ENCODE measurements at places on chromosomes 4 and X. TPM values are rescaled to one million over a fixed set of nuclear protein-coding genes. Genes with fewer than 3 reads are reported as not detected.
A peak's percentile ranks its signal among the peaks of the same experiment; 100 is the strongest.

POF1B gene
- 0.24 TPM for total RNA-seq

GRCh38 chr4:141802333-141802732 lies 165.9 kb downstream of the IL15 start:
- no peak for ATAC-seq

DNA sequence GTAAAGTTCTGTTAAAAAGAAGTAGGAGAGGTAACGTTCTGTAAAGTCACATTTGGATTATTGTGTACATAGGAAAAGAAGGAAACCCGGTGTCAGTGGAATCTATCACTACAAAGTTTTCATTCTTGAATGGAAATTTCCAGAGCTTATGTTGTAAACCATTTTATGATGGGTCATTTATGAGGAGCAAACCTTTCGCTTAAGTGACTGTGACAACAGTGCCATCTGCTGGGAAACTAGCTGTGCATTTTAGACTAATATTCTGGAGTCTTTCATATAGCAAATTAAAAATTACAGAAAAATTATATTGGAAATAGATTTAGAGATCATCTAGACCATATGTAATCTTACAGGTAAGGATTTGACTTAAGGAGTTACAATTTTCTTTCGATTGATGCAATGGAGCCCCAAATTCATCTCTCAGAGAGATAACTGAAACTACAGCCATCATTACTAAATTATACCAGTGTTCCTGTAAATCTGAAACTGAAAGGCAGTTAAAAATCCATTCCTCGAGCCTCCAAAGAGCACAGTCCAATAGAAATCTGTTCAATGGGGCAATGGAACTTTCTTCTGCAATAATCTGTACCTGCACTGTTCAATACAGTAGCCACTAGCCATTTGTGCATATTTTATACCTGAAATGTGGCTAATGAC lies 26.9 kb downstream of the ASB9 start:
- no peak for ATAC-seq

DNA sequence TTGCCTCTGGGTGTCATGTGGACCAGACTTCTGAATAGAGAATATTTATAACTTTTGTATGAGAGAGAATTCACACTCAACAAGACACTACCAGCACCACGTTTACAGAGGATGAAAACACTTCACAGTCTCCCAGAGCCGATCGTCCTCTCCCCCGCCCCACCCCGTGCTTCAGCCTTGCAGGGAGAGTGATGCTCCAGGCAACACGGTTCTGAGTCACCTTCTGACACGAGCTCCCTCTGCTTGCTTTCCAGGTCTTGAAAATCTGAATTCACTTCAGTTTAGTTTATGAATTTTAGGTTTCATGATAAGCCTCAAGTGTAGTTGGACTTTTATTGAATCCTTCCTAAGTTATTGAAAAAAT lies 59.8 kb downstream of the CPLX1 start:
- no peak for ATAC-seq

GRCh38 chr4:172818901-172819300 lies 349.7 kb upstream of the GALNT7 start:
- no peak for ATAC-seq

DNA sequence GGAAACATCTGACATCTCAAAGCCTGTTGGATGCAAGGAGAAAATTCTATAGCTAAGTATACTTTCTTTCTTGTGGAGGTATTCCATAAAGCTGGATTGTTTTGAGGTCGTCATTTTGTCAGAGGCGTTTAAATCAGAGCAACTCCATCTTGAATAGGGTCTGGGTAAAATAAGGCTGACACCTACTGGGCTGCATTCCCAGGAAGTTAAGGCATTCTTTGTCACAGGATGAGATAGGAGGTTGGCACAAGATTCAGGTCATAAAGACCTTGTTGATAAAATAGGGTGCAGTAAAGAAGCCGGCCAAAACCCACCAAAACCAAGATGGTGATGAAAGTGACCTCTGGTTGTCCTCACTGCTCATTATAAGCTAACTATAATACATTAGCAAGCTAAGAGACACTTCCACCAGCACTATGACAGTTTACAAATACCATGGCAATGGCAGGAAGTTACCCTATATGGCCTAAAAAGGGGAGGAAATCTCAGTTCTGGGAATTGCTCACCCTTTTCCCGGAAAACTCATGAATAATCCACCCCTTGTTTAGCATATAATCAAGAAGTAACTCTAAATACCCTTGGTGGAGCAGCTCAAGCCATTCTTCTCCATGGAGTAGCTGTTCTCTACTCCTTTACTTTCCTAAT lies 11.9 kb downstream of the HSD17B13 start:
- ATAC-seq: no peak

DNA sequence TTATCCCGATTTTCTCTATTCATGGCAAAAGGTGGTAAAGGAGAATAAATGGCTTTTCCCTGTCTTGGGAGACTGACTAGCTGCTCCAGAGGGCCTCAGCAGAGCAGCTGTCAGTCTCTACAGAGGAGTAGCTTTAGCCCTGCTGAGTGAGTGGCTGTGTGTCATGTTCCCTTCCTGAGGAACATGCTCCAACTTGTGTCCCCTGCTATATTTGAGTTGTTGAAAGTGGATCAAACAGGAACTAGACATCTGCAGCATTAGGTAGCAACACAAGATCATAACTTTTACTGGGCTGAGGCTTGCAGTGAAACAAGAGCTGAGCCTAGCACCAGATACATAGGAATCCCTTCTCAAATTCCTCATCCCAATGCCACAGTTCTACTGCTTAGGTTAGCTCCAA lies 26.7 kb upstream of the PLAC1 start:
- no peak for ATAC-seq

DNA sequence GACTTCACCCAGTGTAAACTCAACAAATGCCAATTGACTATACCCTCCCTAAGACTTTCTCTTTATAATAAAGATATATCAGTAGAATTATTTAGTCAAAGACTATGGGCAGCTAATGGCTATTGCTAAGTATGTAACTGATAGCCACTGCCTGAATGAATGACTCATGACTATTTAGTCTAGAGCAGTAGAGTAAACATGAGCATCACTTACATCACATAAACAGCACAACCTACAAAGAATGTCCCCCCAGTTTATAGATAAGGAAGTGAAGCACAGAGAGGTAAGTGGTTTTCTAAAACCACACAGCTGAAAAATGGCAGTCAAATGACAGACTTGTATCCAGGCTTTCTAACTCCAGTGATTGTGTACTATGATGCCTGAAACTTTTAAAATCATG lies 507.0 kb downstream of the PPARGC1A start:
- ATAC-seq: no peak

DNA sequence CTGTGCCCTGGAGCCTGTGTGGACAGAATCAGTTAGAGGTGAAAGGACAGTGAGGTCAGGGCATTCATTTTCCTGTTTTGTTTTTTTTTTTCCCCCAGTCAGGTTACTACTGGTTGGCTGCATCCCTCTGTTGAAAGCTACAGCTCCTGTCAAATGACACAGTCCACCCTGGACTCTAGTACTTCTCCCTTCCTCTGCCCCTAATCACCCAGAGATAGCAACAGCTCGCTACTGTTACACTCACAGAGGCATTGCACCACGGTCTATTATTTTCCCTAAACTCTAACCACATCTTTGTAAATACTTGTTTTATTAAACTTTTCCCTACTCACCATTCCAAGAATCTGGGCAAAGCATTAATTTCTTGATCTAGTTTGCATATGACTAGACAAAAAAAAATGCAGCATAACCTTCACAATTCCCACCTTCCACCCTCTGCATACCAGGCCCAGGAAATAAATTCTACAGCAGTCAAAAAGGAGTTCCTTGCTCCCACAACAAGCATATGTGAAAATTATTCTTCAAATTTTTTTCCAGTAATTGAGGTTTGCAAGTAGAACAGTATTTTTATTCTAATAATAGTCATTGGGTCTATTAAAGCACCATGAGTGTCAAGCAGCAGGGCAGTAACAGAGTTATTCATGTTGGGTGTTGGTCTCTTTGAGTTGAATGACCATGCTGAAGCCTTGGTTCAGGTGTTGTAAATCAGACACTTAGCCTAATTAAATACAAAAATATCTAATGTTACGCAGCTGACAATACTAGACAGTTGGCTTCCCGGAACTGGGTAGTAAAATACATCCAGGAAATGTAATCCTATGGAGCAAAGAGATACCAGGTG lies 329.2 kb downstream of the INPP4B start:
- ATAC-seq: no peak

DNA sequence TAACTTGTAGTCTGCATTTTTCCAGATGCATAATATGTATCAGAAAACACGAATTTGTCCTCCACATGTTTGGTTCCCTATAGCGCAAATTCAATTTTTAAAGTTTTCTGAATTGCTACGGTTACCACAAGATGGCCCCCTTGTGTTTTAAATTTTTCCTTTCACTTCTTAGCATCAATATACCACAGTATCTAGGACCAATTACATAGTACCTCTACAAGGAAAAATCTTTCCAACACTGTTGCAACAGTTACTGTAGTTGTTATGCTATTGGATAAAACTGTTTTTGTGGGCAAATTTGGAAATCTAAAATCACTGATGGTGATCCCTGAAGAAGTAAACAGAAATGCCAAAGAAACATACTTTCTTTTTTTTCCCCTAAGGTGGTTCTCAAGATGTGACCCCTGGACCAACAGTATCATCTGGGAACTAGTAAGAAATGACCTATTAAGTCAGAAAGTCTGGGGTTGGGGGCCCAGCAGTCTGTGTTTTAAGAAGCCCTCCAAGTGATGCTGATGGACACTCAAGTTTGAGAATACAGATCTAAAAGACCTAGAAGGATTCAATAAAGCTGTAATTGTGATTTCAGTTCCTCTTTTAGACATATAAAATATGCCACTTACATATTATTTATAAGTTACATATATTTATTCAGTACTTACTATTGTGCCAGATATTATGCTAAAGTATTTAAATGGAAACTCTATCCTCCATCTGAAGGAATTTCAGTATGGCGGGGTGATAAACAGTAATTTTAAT lies 3.1 kb downstream of the ZGRF1 start:
- no peak for ATAC-seq

MAGEE2 gene
- not detected for total RNA-seq

- ATAC-seq: no peak
Observed at GRCh38 chrX:40380655-40381488, 199.9 kb upstream of the ATP6AP2 start.

KLF8 gene
- total RNA-seq: 7.3 TPM

- ATAC-seq: peak; percentile 78
Observed at GRCh38 chrX:45851434-45851991, 650.8 kb upstream of the DIPK2B start.

DNA sequence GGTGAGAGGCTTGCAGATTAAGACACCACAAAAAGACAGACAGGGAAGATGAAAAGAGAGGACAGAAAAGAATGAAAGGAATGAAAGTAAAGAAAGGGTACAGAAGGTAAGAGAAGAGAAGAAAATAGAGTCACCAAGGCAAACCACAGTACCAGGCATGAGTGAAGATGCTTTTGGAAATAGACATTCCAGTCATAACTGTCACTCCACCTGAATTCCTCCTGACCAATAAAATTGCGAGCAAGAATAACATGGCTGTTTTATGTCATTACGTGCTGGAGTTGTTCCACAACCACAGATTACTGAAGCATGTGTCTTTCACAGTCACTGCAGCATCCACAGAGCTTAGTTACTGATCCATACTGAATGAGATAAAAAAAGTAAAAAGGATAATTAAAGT lies 864.9 kb upstream of the SLIT2 start:
- no peak for ATAC-seq

- ATAC-seq: no peak
Observed at GRCh38 chrX:154494715-154495114, 4.3 kb upstream of the SLC10A3 start.

GAGE12H gene
- not detected for total RNA-seq

DNA sequence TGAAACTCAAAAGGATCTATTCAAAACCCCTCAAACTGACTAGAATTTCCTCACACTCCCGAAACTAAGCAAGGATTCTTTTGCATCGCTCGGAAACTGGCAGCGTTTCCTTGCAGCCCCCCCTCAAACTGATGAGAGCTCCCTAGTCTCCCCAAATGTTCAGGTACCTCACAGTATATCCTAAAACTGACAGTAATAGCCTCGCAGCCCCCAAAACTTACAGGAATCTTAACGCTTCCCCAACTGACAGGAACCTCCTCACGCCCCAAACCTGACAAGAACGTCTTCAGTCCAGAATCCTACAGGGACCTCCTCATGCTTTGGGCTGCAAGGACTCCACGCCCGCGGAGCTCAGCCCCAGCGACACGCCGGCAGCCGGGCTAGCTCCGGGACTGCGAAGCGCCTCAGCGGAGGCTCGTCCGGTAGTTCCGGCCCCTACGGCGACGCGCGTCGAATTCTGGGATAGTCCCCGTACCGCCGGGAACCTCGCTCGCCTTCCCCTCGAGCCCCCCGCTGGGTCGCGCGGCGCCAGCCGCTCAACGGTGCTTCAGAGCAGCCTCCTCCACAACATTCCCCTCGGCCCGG lies 640 bp downstream of the PHF8 start:
- peak; percentile 17 for ATAC-seq

DDX53 gene
- total RNA-seq: not detected

GRCh38 chrX:141668371-141668770 lies 30.2 kb downstream of the SPANXD start:
- no peak for ATAC-seq

- ATAC-seq: no peak
Observed at GRCh38 chr4:147639388-147639787, 22.2 kb downstream of the TMEM184C start.

SPIN2B gene
- 5.3 TPM for total RNA-seq

UGT2B11 gene
- not detected for total RNA-seq

- ATAC-seq: no peak
Observed at GRCh38 chrX:11386001-11386523, 92.8 kb downstream of the AMELX start.

GRCh38 chr4:123553279-123553678 lies 156.7 kb downstream of the SPRY1 start:
- no peak for ATAC-seq

GRCh38 chr4:38738940-38739803 lies 43.6 kb downstream of the TLR10 start:
- ATAC-seq: no peak

- no peak for ATAC-seq
Observed at GRCh38 chr4:92387459-92388069, 83.8 kb downstream of the GRID2 start.

DNA sequence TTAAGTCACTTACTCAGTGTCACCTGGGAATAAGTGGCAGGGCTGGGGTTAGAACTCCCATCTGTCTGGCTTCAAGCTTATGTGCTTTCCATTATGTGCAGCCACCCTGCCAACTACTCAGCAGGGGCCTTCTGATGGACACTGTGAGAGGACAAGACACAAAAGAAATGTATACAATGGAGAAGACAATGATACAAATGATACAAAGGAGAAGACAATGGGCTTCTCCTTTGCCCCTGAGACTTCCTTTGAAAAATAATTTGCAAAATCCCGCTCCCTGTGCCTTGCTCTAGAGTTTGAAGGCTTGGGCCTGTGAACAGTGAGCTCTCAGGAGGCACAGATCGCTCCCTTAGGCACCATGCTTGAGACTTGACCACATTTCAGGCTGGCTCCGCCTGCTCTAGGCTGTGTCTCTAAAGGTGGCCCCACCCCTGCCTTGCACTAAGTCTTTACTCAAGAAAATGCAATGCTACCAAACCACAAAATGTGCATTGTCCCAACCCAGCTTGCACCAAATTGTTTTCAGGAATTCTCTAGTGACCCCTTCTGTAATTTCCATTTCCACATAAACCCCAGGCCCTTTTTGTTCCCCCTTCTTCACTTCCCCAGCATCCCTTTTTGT lies 27.1 kb upstream of the STX18 start:
- ATAC-seq: no peak

GRCh38 chr4:8648296-8648695 lies 55.7 kb downstream of the CPZ start:
- no peak for ATAC-seq
